ENCODE measurements at places on chromosomes 7 and 10.

GRCh38 chr7:92634924-92635519, 44.8 kb upstream of the FAM133B start:
- peak; percentile 92 for DNase-seq

DNA sequence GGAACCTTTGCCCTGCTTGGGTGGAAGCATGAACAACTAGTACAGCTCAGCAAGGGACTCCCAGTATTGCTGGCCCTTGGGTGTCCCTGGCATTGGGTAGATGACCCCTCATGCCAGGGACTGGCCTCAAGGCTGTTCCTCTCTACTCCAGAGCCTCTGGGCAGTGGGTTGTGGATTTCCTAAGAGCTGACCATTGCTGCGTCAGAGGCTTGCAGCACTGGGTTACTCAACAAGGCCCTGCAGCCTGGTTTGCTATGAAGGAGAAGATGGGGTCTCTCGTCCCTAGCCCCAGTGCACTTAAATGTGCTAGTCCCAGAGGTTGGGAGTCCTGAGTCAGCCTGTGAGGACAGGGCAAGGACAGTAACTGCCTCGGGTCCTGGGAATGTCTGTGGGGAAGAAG, 2.5 kb downstream of the VSIR start:
- no peak for DNase-seq

DNA sequence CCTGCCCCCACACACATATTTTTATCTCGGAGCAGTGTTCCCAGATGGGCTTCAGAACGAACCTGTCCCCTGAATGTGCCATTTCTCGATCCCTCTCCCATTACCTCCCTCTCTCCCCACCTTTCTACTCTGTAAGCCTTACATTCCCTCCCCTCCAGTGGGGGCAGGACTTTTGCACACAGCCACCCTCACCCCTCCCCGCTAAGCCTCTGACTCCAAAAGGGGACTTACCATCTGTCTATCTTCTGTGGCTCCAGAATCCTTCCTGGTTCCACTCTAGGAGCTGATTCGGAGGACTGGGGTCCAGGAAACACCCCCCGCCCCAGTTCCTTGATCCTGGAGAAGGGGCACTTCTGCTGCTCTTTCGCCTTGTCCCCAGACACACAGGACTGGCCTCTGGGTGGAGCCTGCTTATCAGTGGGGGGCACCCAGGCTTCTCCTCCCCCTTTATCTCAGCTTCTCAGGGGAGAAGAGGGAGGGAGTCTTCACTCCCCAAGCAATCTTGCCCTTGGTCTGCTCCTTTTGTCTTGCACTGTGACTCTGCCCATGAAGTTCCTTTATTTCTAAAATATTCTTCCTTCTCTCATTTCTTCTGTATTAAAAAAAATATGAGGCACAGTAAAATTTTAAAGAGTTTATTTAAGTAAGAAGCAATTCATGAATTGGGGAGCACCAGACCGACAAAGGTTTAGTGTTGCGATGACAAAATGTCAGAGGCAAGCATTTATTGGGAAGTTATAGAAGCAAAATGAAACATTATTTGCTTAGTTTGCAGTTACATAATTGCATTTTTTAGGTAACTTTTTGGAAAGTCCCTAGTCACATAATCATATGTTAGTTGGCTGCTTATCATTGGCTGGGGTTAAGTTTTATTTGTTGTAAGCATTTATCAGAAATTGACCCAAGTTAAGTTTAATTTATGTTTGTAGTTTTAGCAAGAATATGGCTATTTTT, at the start of gene KEL:
KEL (minus strand) TSS at position 391 of the 954 bp plus-strand sequence; CDS start at position 234, 157 bp downstream.
- DNase-seq: no peak

DNA sequence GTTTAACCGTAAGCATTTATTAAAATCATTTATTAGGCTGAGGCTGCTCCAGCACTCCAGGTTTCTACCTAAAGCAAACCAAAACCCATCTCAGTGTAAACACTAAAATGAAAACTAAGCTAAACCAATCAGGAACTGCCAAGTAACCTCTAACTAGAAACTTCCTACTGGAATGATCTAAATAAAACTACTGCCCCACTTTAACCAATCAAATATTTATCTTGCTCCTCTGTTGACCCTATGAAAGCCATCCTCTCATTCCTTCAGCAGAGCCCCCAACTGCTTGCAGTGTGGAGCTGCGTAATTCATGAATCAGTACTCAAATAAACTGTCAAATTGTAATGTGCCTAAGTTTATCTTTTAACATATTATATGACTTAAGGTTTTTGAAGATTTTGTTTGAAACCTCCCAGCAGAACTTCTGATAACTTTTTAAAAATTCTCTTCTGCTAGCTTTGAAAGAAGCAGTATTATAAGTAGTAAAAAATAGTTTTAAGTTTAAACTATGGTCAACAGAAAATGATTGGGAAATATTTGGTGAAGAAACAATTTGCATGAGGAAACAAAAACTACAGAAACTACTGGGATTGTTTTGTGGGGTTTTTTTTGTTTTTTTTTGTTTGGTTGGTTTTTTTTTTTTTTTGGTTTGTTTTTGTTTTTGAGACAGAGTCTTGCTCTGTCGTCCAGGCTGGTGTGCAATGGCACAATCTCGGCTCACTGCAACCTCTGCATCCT, 47.4 kb downstream of the GPR37 start:
- DNase-seq: no peak

GRCh38 chr10:114239117-114239993, at the start of gene VWA2:
Gene VWA2, plus strand, starts transcription at chr10:114239254. Its CDS starts 9,460 bp downstream, at chr10:114248714.
- DNase-seq: peak; percentile 35

GRCh38 chr7:137169282-137169698, 174.2 kb downstream of the PTN start:
- peak; percentile 69 for DNase-seq

DNA sequence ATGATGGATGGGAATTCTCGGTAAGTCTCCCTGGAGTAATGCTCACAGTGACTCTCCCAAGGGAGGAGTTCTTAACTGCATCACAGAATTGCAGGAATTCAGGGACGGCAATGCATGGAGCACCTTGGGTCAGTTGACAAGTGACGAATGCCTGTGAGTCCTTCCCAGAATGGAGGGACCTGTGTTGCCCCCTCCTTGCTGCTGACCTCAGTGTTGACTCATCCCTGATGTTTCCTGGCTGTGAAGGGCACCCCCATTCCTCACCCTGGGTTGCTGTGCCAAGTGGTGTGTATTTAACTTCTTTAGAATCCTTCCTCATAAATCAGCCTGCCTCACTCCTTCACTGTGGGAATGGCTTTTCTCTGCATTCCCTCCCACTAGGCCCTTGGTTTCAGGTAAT, 98.9 kb downstream of the LRMDA start:
- DNase-seq: peak; percentile 100

GRCh38 chr10:62249957-62250356, 18.7 kb downstream of the RTKN2 start:
- no peak for DNase-seq

GRCh38 chr10:64408391-64409183, 887.4 kb downstream of the REEP3 start:
- no peak for DNase-seq

- DNase-seq: no peak
These were observed 98.2 kb downstream of the CCNY start for GRCh38 chr10:35434533-35434932.

GRCh38 chr10:5751601-5752253, 61.5 kb downstream of the GDI2 start:
- DNase-seq: no peak

DNA sequence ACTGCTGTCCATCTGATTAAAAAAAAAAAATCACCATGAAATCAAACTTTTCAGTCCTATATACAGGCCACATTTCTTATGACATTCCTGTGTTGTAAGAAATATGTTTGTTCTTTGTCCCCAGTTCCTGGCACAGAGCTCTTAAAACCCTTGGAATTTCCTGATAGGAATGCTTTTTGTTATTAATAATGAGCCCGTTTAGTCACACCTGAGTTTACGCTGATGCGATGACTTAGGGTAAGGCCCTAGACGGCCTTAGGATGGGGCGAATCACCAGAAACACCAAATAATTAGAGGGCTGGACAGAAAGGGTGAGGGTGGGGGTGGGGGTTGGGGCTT, 17.5 kb downstream of the TSPAN15 start:
- DNase-seq: peak; percentile 58

Data from kidney tubule cell (primary cell).